NCI-H460 (cell line): ENCODE measurements at places on chromosomes 7 and 10. TPM values are rescaled to one million over a fixed set of nuclear protein-coding genes. Genes with fewer than 3 reads are reported as not detected.

The SMKR1 gene
- total RNA-seq, result 4.4 and 4.6 TPM in 2 replicates

The HABP2 gene
- not detected in 2 replicates for total RNA-seq

The SORCS1 gene
- total RNA-seq, result 0.20 TPM in 1 of 2 replicates, not detected in the other

The PNLIPRP1 gene
- total RNA-seq, result not detected in 2 replicates

The DNAH11 gene
- 0.22 and 0.40 TPM in 2 replicates for total RNA-seq

The SH2D4B gene
- total RNA-seq, result 0.02 TPM in 1 of 2 replicates, not detected in the other

The GALNT17 gene
- 3.1 TPM in 2 replicates for total RNA-seq

The CDHR3 gene
- 2.1 and 5.4 TPM in 2 replicates for total RNA-seq

The TCAF2 gene
- total RNA-seq, result 23.0 and 28.9 TPM in 2 replicates

The CYP2C8 gene
- total RNA-seq, result not detected in 2 replicates

The OR2AE1 gene
- total RNA-seq, result 0.10 TPM in 1 of 2 replicates, not detected in the other

DNA sequence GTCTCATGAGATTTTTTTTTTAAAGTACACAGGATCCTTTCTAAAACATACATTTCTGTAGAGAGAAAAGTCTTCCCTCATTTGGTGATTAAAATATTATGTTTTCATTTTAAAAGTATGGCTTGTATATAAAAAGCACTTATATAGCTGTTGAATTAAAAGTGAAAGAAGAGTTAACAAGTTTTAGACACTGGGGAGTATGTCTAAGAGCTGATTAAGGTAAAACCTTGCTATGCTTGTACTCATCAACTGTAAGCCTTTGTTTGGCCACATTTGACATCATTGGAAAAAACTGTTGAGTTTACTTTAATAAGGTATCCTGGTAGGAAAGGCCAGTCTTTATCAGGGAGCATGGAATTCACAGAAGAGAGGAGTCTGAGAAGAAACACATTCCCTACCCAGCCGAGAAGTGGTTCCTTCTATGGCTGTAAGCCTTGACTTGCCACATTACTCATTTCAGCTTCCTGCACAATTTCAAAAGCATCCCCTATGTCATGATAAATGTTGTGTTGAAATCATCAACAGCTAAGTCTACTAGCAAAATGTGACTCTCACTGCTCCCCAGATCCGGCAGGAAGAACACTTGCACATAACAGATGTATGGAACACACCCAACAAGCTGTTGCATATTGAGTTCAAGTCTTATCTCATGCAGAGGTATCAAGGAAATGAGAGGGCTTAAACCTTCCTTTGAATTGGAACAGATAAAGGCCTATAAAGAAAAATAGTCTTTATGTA is 171.8 kb upstream of the CDK1 start:
- no peak for DNase-seq

DNA sequence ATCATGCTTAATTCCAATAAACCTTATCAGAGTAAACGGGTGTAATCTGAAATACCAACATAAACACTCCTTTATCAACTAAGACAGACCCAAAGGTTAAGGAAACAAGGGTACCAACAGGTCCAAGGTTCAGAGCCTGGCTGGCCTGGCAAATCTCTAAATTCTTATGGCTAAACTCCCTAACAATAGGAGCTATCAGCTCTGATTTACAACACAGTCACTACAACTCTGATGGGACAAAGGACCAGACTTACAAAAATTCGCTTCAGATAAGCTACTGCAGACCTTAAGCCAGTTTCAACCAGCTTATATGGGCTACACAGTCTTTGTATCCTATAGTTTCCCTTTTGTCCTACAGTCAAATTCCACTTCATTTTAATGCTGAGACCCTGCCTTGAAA is 381.9 kb downstream of the ZWINT start:
- DNase-seq, result no peak

- DNase-seq, result no peak
Measured at GRCh38 chr10:122543676-122544445, 16.7 kb upstream of the DMBT1 start.

- peak; percentile 79 for DNase-seq
Measured at GRCh38 chr7:46580766-46581165, 659.7 kb upstream of the IGFBP3 start.

DNA sequence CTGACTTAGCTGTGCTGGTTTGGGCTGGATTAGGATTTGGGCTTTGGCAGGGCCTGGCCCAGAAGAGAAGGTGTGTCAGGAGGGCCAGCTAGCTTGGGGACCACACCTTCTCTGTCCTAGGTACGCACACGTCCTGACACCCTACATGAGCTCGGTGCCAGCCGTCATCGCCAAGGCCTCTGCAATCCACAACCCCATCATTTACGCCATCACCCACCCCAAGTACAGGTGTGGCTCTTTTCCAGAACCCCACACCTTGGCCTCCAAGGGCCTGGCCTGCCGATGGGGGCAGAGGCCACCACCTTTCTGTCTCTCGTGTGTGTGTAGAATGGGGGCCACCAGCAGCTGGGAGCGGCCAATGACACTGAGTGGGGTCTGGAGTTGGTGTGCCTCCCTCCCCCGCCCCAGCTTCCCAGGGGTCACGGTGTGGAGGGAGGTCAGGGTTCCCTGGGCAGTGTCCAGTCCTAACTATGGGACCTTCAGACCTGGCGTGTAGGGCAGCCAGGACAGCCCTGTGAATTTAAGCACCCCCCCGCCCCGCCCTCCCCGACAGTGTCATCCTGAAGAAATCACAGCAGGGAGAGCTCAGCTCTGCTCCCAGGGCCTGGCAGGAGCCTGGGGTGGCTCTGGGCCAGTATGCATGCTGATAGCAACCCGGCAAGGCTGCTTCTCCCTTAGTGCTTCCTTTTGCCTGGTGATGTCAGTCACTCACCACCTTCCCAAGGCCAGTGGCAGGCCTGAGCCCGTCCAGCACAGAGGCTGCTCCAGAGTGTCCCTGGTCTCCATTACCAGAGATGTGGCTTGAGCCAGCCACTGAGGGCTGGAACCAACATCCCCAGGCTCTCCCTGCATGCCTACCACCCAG is 6.9 kb upstream of the LDB3 start:
- DNase-seq, result no peak

GRCh38 chr7:17144322-17144721 is 154.1 kb upstream of the AHR start:
- no peak for DNase-seq

- peak; percentile 28 for DNase-seq
Measured at GRCh38 chr7:91264924-91265681, 870 bp downstream of the FZD1 start.

DNA sequence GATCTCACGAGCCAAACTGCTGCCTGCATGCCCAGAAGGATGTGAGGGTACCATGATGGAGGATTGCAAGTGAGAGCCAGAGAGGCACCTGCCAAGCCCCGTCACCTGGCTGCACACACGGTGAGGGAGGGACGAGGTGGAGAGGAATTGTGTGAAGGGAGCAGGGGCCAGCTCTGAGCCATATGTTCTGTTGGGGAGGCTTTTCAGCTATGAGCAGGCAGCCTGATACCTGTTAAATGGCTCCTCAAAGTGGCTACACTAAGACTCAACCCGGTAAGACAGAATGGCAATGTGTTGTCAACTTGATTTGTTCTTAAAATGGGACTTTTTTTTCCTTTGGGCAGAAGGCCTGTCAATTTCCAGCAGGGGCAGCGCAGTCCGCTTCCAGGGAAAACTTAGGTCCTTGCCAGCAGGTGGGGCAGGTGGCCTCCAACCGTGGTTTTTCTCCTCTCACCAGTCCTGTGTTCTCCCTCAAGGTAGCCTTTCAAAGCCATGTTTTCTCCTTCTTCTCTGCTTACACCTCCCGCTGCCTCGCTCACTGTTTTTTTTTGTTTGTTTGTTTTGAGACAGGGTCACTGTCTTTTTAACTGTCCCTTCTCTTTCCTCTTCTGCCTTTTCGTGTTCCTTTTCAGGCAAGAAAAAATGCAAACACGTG is 57.7 kb upstream of the ZNRF2 start:
- DNase-seq, result peak; percentile 13

DNA sequence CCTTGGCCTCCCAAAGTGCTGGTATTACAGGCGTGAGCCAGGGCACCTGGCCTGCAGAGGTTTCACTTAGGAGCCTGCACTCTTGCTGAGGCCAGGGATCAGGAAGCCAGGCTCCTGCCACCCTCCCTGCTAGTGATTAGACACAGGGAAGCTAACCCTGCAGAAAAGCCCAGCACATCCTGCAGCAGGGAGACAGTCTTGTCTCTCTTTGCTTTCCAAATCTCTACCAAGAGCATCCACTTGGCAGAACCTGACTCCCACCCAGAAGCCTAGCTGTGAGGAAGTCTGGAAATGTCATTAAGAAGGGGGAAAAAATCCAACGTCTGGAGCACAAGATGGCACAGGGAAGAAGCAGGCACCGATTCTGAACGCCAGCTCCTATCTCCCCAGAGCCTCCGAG is 8.0 kb upstream of the FAM171A1 start:
- no peak for DNase-seq

DNA sequence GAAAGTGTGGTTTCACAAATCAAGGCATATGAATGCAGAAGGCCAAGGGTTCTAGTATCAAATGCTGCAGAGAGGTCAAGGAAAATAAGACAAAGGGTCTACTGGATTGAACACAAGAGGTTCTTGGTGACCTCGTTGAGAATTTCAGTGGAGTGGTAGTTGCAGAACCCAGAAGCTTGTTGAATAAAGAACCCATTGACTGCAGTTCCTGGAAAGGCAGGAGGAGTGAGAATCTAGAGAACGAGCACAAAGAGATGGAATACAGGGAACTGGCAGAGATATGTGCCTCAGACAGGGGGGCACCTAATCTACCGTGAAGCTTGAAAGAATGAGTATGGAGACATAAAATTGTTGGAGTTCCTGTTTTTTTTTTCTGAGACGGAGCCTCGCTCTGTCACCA is 3.5 kb upstream of the SEPTIN7 start:
- DNase-seq, result no peak

GRCh38 chr7:46738796-46739195 is 817.7 kb upstream of the IGFBP3 start:
- DNase-seq, result no peak

DNA sequence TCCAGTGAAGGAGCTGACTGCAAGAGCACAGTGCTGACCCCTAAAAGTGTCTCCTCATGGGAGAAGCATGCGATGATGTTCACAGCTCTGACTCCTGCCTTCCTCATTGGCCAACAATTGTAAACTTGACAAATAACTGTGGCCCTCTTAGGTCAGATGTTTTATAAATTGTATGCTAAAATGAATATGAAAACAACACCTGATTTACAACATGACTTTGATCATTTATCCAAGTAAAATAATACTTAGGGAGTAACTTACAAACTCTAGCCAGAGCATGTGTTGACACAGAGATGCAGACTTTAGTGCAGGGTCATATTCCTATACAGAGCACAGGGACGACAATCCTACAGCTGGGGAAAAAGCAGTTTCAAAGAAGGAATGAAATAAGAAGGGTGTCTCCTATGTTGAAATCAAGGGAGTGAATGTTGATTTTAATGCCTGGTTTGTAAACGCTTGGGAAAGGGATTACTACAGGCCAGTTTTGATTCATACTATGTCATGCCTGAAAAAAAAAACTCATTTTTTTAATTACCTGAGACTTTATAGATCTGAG is 391.4 kb upstream of the AKR1E2 start:
- DNase-seq, result no peak

DNA sequence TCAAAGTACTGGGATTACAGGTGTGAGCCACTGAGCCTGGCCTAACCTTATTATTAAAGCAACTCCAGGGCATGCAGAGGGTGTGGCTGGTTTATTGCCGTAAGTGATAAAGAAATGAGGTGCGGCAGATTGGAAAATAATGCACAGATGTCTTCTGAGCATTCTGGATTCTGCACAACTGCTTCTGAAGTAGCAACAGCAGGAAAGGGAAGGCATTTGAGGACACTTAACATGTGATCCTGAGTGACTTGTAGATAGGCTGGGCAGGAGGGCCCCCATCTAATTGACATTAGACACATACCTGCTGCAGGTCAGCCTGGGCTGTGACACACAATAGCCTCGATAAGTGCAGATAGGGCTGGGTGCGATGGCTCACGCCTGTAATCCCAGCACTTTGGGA is 5.6 kb downstream of the RHBDD2 start:
- DNase-seq, result no peak
